ENCODE measurements at places on chromosomes 7 and 10. TPM values are rescaled to one million over a fixed set of nuclear protein-coding genes. Genes with fewer than 3 reads are reported as not detected.

Gene RNLS
- 9.3 TPM for total RNA-seq

Gene UPK3BL2
- 16.7 TPM for total RNA-seq

Gene ADRA2A
- total RNA-seq = 22.0 TPM

Gene HMX3
- not detected for total RNA-seq

Gene CPVL
- total RNA-seq = 34.7 TPM

Gene MRLN
- total RNA-seq = not detected

Gene HKDC1
- total RNA-seq = 0.89 TPM

Gene MYPN
- not detected for total RNA-seq

Gene POT1
- total RNA-seq = 27.3 TPM

Gene C7orf57
- 18.6 TPM for total RNA-seq

Gene SSBP1
- 91.4 TPM for total RNA-seq

Gene FAM204A
- 44.9 TPM for total RNA-seq

Gene AFAP1L2
- total RNA-seq = 23.3 TPM

Gene PLPP4
- total RNA-seq = not detected

Gene CALML5
- not detected for total RNA-seq

Gene IQUB
- 1.5 TPM for total RNA-seq

Gene ENTPD1
- 9.2 TPM for total RNA-seq

Gene ERVW-1
- total RNA-seq = not detected
